ENCODE measurements at places on chromosomes 3 and 15.
A peak's percentile ranks its signal among the peaks of the same experiment; 100 is the strongest.

DNA sequence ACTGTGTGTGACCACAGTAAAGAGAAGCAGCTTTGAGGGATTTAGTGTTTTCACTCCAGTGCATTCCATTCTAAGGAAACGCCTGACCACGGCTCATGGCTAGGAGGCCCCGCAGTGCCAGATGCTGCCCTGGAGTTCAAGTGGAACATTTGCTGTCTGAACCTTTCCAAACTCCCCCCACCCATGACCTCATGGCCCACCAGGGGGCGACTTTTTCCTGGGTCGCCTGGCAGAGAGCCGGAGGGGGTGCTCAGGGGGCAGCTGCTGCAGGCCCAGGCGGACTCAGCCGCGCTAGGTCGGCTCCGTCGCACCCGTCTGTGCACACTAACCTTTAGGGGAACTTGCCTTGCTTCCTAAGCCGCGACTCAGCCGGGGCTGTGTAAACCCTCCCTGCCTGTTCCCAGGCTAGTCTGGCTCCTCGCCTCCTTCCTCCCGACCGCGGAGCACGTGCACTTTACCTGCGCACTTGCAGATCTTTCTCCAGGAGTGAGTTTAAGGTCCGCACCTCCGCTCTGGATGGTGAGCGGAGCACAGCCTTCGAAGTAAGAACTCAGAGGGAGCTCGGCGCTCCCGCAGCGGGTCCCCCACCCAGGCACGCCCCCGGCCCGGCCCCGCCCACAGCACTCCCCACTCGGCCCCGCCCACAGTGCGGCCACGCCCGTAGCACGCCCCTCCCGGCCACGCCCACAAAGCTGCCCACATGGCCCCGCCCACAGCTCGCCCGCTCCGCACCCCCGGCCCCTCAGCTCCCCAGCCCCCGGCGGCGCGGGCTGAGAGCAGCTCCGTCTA, at the start of gene OCA2:
TSS of gene OCA2 (minus strand) at position 550 of the 789 bp plus-strand sequence. CDS start 17,441 bp downstream, outside the sequence.
- DNase-seq = peak; percentile 35

DNA sequence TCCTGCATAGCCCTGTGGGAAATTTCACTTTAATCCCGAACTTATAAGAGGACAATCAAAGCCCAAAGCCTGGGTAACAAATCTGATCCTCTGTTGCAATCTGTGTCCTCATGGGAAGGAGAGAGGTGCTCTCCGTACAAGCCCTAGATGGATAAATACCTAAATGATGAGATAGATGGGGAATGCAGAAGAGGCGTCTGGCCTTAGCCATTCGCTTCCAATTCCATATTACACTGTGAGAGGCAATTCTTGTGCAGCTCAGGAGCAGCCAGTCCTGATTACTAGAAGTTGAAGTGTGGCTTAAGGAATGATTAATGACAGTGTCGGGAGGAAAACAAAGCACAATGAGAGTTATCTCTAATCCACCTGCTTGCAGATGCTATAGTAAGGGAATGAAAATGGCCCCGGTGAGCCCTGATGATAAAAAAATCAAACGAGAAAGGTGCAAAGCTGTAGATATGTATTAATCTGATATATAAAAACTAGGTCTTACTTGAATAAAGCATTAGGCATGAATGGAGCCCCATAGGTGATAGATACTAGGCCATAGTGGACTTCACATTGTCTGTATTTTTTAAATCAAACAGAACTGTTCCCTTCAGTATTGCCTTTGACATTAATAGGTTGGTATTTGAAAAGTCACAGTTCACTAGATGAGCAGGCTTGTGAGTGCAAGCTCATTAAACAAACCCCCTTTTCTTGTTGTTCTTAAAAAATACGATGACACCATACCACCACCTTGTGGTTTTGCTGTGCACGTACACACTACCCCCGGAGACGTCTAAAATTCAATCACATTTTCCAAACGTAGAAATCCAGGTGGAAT, 54.2 kb upstream of the TMCO5A start:
- DNase-seq = no peak

DNA sequence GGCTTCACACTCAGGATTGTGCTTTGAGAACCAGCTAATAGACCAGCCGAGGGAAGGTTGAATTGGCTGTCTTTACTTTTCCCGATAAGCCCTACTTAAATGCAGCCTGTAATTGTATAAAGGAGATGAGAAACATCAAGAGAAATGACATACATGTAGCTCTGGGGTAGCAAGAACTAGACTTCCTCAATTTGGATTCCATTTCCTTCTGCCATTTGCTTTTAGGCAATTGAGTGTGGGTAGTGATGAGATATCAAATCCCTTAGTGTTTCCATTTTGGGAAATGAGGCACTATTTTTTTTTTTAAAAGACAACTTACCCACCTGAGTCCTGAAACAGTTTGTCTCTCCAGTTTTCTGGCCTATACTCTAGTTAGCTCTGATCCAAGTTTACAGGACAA, 2.2 kb downstream of the INAFM2 start:
- no peak for DNase-seq

DNA sequence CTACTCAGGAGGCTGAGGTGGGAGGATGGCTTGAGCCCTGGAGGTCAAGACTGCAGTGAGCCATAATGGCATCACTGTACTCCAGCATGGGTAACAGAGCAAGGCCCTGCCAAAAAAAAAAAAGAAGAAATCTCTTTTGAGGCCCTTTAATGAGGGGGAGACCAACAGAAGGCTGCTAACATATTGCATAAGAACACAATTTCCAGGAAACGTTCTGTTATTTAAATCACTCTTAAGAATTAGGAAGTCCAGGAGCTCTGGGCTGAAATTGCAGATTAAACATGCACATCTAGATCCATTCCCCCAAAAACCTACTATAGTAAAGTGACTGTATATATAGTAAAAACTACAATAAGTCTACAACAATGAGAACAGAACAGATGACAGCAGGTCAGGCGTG, 16.1 kb upstream of the BLM start:
- DNase-seq = no peak

DNA sequence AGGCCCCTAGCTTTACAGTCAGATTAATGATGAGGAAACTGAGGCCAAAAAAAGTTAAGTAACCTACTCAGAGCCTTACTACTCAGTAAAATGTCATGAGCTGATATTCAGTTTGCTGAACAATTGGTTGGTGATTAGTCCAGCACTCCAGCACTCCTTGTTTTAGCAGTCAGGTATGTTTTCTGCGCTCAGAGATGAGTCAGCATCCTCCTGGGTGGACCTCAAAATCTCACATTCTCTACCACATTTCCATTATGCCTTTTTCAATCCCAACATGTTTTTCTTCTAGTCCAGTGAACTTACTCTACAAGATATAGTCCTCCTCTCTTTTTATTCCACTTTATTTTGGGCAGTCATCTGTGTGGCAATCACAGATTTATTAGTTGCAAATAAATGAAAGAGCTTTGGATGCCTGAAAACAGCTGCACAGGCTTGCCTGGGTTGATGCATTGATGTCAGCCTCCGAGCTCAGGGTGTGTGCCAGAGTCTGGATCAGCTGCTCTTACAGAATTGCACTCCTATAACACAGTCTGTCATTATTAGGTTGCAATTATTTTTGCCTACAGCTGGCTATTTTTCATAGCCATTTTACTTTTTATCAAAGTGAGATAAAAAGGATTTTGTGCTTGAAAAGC, 133.2 kb downstream of the ARPP21 start:
- DNase-seq = no peak

DNA sequence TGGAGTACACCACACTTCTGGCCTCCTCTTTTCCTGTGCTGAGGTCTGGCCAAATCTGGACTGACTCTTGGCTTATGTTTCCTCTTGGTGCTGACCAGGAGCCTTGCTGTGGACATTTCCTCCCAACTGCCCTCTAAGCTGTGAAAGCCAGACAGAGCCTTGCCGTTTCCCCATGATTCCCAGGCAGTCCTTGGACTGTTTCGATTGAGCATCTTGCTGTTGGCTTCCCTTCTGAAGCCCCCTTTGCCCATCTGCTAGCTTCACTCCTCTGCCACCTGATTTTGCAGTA, 110.5 kb downstream of the EPHB1 start:
- DNase-seq = no peak

- no peak for DNase-seq
These were observed 15.8 kb upstream of the GRM2 start for GRCh38 chr3:51691021-51691420.

GRCh38 chr3:139974809-139975425, 39.9 kb downstream of the CLSTN2 start:
- no peak for DNase-seq

GRCh38 chr15:83927704-83928391, 273.9 kb downstream of the ADAMTSL3 start:
- DNase-seq = no peak

DNA sequence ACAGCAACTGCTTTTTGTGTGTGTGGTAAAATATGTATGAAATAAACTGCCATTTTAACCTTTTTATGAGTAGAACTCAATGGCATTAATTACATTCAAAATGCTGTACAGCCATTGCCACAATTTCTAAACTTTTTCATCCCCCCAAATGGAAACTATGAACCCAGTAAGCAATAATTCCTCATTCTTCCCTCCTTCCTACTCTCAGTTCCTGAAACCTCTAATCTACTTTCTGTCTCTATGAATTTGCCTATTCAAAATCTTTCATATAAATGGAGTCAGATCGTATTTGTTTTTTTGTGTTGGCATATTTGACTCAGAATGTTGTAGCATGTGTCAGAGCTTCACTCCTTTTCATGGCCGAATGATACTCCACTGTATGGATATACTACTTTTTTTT, 5.3 kb upstream of the BLM start:
- DNase-seq = no peak

GRCh38 chr15:55112706-55113105, 84.0 kb downstream of the RSL24D1 start:
- DNase-seq = no peak

GRCh38 chr15:88739541-88739940, 63.7 kb upstream of the ACAN start:
- no peak for DNase-seq

DNA sequence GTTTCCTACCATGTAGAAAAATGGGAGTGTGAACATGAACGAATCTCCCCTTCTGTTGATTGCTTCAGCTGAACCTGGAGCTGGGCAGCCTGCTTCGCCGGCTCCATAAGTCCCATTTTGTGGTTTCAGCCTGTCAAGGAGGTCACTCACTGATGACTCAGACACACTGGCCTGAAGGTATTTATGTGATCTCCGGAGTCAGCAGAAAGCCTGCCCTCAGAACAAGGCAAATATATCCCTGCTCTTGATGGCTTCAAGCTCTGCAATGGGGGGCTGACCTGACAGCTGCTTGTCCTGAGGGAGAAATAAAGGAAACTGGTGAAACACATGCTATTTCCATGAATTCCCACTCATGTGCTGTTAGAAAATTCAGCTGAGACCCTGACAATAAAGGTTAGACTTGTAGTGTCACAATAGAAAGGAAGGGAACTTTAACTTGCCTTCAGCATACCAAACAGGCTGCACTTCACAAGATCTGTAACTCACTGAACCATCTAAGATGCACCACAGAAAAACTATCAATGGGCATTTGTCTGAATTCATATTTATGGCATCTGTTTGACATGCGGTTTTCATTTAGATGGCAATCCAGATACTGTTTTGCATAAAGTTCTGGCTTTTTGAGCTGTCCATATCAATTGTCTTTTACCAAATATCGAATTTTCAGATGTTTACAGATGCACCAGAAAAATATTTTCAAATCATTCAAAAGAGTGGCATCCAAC, 282.0 kb upstream of the VEPH1 start:
- DNase-seq = no peak

DNA sequence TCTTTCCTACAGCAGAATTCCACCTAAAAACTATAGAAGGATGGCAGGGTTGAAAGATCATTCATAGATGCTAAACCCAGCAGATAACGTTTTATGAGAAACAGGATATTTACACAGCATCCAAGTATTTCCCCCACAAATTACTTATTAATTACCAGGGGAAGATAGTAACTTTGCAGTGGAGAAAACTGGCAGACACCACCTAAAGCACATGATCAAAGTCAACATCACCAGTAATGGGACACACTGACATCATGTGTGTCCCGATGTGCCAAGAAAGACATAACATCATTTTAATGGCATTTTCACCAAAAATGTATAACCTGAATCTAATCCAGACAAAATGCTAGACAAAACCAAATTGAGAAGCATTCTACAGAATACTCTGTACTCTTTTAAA, 220.4 kb upstream of the THBS1 start:
- DNase-seq = no peak

DNA sequence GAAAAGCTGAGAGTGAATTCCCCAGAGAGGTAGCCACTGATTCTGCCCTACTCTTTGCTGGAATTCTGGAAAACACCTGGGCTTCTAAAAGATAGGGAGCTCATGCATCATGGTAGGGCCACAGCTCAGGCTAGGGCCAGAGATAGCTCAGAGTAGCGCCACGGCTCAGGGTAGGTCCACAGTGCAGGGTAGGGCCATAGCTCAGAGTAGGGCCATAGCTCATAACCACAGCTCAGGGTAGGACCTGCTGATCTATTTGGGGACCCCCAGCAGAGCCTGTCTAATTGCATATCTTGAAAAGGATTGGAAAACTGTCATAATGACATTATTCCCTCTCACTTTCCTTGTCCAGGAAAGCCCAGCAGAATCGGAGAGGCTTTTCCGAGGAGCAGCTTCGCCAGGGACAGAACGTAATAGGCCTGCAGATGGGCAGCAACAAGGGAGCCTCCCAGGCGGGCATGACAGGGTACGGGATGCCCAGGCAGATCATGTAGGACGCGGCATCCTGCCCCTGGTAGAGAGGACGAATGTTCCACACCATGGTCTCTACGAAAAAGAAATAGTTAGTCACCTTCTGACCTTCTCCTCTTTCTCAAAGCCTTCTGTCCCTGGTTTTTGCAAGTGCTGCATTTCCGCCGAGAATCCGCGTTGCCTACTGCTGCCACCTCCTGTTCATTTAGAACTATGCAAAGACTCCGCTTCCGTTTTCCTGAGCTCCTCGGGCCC, 14.5 kb downstream of the TAGLN3 start:
- no peak for DNase-seq

DNA sequence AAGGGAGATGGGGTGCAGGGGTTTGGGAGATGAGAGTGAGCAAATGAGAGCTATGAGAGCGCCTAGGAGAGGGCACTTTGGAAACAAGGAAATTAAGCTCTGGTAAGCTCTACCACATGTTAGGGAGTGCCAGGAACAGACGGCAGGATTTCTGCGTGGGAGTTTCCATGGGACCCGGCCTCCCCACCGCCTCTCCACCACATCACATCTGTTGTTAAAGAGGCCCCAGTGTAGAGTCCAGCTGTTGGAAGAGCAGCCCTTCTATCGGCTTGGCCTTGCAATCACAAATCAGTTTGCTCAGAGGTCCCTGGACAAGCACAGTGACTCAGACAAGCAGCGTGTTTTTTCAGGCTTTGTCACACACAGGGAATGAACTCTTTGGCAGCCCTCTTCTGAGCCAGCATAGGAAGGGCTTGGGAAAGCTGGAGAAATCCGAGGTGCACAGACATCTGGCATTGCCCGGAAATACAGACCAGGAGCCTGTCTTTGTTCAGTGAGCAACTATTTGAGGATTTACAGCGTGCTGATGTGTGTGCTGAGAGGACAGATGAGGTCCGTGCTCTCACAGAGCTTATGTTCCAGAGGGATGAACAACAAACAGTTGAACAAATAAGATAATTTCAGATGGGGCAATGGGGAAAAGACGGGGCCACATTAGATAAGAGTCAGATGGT, 370.6 kb upstream of the PROK2 start:
- DNase-seq = no peak

DNA sequence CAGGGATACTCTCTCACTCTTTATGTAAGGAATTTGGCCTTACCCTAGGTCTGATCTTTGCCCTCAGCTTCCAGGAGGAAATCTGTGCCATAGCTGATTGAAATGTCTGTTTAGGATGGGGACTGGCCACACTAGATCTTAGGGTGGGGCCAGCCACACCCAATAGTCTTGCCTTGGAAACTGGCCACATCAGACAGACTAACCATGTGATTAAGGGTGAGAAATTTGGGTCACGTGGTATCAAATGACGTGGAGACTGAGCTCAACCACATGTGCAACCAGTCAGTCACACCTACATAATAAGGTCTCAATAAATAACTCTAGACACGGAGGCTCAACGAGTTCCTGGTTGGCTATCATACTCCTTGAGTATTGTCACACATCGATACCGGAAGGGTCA, 113.5 kb downstream of the CNTN3 start:
- no peak for DNase-seq

Measured in activated gamma-delta T cell (primary cell).